ENCODE measurements at places on chromosomes 12 and 14. TPM values are rescaled to one million over a fixed set of nuclear protein-coding genes. Genes with fewer than 3 reads are reported as not detected.

Gene RESF1
- 490 TPM for total RNA-seq

- no peaks in the 10 kb centered on the region for H3K4me1 ChIP-seq
- H3K27me3 ChIP-seq: no peaks in the 10 kb centered on the region
- H3K4me3 ChIP-seq: no peak overlapping the region
- DNase-seq: no peak
- no peak overlapping the region for H3K27ac ChIP-seq
Measured at GRCh38 chr14:94494085-94494484, 15.2 kb downstream of the SERPINA12 start.

Gene DCN
- total RNA-seq: not detected

Gene MYF6
- total RNA-seq: not detected

Gene CCDC184
- 3.5 TPM for total RNA-seq

GRCh38 chr14:70168406-70168805 lies 20.3 kb downstream of the SLC8A3 start:
- no peak overlapping the region for H3K4me3 ChIP-seq
- no peaks in the 10 kb centered on the region for H3K36me3 ChIP-seq
- H3K27me3 ChIP-seq: no peaks in the 10 kb centered on the region
- H3K4me1 ChIP-seq: no peaks in the 10 kb centered on the region
- DNase-seq: no peak

DNA sequence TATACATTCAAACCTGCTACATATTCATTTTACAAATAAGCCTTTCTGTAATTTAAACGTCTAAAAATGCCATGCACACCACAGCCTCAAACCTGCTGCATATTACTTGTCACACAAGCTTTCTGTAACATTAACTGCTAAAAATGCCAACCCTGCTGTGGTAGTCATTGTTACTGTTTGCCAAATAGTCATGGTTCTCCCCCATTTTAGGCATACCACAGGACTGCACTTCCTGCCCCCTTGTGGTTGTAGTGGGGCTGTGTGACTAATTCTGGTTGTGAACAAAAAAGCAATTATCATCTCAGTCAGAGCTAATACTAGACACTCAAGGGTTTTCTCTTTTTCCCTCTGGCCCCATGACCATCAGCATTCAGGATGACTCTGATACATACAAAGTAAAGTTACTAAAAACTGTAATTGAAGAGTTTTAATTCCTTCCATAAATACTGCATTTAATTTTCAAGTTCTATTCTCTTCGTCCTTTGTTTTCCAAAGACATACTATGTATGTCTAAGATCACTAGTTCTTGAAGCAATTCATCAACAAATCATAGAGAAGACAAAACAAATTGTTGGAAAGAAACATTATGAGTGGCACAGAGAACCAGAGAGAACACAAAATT lies 5.7 kb upstream of the SLC35F4 start:
- no peaks in the 10 kb centered on the region for H3K27me3 ChIP-seq
- H3K4me3 ChIP-seq: no peak overlapping the region
- no peak overlapping the region for H3K27ac ChIP-seq
- no peaks in the 10 kb centered on the region for H3K4me1 ChIP-seq
- no peak for DNase-seq
- H3K36me3 ChIP-seq: no peaks in the 10 kb centered on the region

Measured in naive thymus-derived CD4-positive, alpha-beta T cell (primary cell).